CD4-positive, alpha-beta T cell treated with Interleukin-6 at 100 ng/mL for 8 hours (primary cell): ENCODE measurements at places on chromosomes 1 and 21.

- DNase-seq, result no peak
Observed at GRCh38 chr1:205304695-205305070, 16.9 kb downstream of the NUAK2 start.

GRCh38 chr1:83418558-83418957 lies 580.4 kb downstream of the TTLL7 start:
- DNase-seq, result no peak

DNA sequence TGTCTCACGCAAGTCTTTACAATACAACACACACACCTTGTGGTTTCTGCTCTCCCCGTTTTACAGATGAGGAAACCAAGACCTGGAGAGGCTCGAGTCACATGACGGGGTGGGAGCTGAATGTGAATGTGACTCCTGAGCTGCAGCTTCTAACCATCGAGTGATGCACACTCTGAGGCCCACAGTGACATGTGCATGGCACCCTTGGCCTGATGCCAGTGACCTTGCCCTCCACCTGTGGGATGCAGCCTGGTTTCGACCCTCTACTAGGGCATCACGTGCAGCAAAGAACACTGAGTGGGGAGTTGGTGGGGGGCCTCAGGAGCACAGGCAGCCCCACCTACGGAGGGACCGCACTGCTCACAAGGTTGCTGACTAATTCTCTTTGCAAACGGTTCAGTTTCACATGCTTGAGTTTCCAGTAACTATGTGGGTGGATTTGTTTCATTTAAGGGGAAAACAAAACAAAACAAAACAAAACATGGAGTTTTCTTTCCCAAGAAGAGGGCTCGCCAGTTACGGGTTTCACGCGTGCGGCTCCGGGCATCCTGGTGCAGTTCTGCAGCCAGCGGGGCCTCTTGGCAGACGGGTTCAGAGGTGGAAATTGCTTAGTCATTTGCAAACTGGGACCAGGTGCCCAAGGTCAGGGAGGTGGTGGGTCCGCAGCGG lies 22.9 kb downstream of the SPSB1 start:
- no peak for DNase-seq

DNA sequence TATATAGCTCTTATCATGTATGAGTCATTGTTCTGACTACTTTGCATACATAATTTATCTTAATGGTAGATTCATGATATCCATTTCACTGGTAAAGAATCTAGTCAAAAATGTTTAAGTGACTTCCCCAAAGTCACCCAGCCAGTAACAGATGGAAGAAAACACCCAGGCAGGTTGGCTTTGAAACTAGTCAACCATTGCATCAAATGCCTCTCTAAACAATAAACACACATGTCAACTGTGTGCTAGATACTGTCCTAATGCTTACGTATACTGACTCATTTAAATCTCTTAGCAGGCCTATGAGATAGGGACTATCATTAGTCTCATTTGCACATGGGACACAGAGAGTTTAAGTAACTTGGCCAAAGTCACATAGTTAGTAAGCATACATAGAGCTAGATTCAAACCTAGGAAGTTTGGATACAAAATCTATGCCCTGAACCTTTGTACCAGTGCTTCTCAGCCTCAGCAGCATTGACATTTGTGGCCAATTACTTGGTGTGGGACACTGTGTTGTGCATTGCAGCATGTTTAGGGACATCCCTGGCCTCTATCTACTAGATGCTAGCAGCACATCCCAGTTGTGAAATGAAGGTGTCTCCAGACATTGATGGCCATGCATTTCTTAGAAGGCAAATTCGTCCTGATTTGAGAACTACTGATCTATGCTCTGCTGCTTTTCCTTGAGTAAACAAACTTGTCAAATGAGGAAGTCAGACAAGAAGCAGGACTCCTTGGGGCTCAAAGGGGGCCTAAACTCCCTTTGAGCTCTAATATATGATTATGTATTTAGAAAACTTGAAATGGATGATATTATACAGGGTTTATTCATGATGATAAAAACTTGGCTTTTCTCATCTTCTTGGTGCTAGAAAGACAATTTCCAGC lies 316.3 kb downstream of the KCNH1 start:
- no peak for DNase-seq

DNA sequence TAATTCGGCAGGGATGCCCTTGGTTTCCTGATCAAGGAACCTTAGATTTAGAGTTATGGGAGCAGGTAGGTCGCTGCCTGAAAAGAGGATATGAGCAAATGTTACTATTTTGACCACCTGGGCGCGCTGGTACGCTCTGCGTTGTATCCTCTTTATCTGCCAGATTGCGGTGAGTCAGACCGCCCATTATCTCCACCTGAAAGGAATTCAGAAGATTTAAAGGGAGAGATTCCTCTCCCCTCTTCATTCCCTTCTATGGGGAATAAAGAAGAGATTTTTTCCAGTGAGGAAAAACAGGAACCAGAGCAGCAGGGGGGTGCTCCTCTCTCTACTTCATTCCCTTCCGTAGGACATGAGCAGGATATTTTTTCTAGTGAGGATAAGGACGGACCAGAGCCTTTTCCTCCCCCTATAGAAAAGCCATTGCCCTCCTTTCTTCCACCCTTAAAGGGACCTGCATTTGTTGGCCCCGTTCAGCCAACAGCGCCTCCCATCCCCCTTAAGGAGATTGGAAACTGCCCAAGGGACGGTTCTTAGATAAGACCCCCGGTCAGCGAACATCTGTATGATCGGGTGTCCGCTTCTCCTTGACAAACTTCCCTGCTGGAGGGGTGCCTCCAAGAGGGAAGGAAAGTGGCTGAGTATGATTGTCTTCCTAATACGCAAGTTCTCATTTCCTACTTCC lies 34.1 kb downstream of the CLCA1 start:
- no peak for DNase-seq

- peak; percentile 79 for DNase-seq
Observed at GRCh38 chr1:12386130-12386529, 156.3 kb downstream of the VPS13D start.

DNA sequence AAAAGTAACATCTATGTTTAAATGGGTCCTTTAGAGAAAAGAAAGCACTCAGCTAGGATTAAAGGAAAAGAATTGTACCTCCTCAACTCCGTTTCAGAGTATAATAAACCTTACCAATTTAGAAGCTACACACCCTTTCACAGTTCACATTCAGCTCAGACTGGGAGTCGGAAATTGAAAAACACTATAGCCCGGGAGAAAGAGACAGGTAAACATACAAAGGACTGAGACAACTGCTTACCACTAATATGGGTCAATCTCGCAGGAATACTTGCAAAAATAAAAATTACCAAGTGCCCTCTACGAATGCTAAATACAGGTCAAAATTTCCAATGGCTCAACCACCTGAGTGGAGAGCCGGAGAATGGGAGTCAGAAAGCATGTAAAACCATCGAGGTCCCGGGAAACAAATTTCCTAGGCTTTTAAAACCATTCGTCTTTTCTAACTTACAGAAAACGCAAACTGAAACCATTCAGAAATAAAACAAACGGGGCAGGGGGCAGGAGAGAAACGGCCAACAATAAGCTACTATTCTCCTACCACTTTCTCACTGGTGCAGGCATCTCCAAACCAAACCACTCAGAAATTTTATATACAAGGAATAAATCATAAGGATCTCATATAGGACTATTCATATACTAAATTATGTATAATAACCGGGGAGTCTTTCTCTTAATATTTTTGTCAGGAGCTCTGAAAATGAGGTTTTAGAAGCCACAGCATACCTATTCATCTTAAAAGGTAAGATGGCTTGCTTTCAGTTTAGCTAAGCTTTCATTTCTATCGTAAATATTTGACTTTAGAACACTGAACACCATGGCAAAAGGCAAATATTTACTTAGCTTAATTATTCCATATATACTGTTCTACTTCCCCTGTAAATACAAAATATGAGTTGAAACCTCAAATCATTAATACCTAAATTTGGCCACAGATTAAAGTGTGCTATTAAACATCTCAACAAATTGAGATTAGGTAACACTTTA lies 136.5 kb downstream of the RERE start:
- no peak for DNase-seq

DNA sequence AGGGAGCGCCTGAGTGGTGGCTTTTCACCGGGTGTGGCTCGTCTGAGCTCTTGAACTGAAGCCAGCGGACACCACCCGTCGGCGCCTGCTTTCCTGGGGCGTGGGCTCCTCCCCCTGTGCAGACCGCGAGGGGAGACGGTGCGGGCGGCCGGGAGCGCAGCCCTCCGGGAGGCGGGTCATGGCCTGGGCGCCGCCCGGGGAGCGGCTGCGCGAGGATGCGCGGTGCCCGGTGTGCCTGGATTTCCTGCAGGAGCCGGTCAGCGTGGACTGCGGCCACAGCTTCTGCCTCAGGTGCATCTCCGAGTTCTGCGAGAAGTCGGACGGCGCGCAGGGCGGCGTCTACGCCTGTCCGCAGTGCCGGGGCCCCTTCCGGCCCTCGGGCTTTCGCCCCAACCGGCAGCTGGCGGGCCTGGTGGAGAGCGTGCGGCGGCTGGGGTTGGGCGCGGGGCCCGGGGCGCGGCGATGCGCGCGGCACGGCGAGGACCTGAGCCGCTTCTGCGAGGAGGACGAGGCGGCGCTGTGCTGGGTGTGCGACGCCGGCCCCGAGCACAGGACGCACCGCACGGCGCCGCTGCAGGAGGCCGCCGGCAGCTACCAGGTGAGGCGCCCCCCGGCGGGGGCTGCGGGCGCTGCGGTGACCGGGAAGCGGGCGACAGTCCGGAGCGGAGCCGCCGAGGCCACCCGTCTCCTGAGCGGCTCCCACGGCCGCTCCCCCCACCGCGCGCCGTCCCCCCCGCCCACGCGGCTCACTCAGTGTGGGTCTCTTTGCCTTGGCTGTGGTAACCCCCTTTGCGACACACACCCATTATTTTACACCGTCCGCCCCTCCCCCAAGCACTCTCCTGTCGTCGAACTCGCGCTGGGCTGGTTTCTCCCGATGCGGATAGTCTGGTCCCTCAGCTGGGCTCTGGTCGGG lies at the start of gene TRIM58:
Gene TRIM58, plus strand, starts transcription at position 119 of the 916 bp plus-strand sequence. Its CDS starts 60 bp downstream, at position 179.
- DNase-seq, result no peak

DNA sequence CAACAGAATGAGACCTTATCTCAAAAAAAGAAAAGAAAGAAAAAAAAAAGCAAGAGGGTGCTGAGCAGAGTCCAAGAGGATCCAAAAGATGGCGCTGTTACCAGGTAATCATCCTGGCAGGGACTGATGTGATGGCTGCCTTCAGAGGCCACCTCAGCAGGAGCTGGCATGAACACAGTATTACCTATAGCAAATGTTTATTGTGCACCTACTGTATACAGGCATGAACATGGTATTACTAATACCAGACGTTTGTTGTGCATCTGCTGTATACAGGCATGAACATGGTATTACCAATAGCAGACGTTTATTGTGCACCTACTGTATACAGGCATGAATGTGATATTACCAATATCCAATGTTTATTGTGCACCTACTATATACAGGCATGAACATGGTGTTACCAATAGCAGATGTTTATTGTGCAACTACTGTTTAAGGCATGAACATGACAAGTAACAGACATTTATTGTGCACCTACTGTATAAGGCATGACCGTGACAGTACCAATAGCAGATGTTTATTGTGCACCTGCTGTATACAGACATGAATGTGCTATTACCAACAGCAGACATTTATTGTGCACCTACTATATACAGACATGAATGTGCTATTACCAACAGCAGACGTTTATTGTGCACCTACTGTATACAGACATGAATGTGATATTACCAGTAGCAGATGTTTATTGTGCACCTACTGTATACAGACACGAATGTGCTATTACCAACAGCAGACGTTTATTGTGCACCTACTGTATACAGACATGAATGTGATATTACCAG lies 115.1 kb upstream of the TMEM51 start:
- DNase-seq, result no peak

- DNase-seq, result no peak
Observed at GRCh38 chr1:212701910-212702309, 2.3 kb upstream of the BATF3 start.

- no peak for DNase-seq
Observed at GRCh38 chr1:56526571-56527174, 52.7 kb downstream of the PLPP3 start.

GRCh38 chr1:110214454-110215404 lies 4.6 kb downstream of the KCNC4 start:
- DNase-seq, result no peak

- no peak for DNase-seq
Observed at GRCh38 chr1:34591751-34592629, 162.9 kb upstream of the GJB5 start.

- DNase-seq, result no peak
Observed at GRCh38 chr21:40563900-40564299, 283.1 kb downstream of the DSCAM start.

DNA sequence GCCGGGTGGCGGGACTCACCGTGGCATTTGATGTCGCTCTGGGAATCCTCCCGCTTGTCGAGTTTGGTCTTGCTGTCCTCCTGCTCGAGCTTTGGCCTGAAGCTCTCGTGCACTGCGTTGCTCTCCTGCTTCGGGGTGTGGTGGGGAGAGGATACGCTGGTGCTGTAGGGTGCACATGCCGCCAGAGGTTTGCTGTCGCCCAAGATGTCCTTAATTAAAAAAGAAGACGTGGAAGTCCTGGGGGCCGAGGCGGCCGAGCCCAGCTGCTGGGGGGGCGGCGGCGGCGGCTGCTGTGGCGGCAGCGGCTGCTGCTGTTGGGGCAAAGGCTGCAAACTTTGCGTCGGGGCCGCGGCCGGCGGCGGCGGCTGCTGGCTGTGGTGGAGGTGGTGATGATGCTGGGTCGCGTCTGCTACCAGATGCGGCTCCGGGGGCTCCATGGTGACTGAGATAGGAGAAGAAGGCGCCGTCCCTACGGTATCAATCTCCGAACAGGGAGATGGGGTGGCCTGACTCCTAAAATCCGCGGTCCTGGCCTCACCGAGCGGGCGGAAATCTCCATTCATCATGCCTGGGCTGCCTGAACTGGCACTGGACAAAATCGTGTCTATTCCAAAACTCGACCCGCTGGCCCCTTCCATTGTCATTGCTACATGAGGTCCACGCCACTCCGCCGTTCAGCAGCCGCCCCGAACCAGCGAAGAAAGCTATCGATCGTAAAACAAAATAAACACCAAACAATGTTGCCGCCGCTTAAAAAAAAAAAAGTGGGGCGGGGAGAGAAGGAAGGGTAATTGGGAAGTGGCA lies at the start of gene BARHL2:
Gene BARHL2, minus strand, starts transcription at position 751 of the 804 bp plus-strand sequence. Its CDS starts 107 bp downstream, at position 644.
- DNase-seq, result no peak

DNA sequence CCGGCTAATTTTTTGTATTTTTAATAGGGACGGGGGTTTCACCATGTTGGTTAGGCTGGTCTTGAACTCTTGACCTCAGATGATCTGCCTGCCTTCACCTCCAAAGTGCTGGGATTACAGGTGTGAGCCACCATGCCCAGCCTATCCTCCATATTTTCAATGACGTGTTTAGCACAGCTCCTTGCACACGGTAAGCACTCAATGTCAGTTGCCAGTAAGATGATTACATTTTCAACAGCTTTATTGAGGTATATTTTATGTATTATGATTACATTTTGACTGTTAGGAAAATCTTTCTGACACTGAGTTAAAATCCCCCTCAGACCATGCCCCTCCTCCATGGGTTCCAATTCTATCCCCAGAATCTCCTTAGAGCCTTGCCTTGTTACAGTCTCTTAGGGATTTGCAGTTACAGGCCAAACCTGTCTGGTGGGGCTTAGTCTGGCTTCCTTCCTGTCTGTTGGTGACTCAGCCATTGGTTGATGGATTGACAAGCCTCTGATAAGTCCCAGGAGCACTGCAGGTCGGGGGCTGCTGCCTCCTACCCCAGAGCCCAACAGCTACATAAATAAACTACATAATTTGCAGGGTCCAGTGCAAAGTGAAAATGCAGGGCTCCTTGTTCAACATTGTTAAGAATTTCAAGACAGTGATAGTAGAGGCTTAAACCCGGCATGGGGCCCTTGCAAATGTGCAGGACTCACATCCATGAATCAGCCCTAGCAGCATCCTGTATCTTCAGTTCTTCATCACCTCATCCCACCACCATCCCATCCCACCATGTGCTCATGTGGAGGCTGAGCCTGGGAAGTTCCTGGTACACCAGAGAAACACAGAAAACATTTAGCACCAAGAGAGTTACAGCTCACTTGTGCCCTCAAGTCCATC lies 23.4 kb downstream of the COA7 start:
- DNase-seq, result peak; percentile 10
